ENCODE measurements at places on chromosomes 1 and 21.

GRCh38 chr1:229114315-229114714 lies 156.6 kb upstream of the RAB4A start:
- no peak for DNase-seq

GRCh38 chr1:68049941-68050878 lies at the start of gene DIRAS3:
TSS of gene DIRAS3 (minus strand) at chr1:68050627. CDS start at chr1:68047297, 3,330 bp downstream.
- no peak for DNase-seq

DNA sequence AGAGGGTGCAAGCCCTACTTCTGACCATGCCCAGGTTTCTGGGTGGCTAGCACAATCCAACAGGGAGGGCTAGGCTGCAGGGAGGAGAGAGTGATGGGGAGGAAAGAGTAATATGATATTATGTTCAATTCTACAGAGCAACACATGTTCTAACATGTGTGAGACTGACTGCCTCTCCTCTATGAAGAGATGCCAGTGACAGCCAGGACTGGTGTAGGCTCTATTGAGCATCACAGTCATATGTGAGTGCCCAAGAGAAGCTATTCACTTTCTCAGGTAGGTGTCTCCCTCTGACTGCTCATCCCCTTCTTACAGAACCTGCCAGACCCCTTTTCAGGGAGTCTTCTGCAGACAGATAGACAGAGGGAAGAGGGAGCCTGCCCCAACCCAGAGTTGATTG lies 446.1 kb downstream of the SIPA1L2 start:
- no peak for DNase-seq

GRCh38 chr1:223770621-223771315 lies 58.4 kb downstream of the CAPN2 start:
- no peak for DNase-seq

DNA sequence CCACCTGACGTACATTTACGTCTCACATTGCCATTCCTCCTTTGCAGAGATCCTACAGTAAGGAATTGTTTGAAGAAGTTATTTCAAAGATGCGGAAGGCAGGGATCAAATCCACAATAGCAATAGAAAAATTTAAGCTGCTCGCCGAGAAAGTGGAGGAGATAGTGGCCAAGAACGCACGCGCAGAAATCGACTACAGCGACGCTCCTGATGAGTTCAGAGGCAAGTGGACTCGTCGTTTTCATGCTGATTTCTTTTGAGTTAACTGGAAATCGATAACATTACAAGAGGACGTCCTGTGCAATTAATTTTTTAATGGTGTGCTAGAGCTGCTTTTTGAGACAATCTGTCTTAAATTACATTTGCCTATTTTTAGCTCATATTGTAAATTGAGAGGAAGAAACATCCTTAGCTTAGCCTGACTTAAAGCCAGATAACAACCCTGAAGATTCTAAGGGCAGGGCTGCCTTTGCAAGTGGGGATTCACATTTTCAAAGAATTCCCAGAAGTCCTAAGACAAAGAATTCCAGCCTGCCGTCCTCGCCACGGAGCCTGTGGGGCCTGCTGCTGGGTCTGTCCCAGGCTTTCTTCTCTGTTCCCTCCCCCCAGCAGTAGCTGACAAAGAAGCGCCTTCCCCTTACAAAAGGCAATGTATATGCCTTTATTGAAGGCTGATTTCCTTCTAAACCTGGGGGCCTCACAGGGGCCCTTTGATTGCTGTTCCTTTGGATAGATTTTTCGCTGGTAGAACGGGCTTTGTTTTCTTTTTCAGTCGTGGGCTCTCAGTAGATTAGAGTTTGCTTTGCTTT lies 31.6 kb upstream of the KIF1B start:
- no peak for DNase-seq

DNA sequence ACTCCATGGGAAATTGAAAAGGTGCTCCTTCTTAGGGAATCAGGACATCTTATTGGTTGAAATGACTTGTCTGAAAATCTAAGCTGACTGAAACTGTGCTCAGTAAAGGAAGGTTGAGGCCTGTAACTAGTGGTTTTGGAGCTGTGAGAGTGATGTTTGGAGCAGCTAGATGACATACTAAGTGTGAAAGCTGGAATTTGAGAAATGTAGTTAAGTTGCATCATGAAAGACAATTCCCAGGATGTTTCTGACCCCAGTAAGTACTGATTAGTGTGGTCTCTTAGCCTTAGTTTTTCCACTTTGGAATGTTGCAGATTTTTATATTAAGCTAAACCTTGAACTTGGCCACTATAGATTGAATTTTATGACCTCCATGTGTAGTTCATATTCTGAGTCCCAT lies 154.9 kb downstream of the PAPPA2 start:
- DNase-seq: no peak

- no peak for DNase-seq
Observed at GRCh38 chr1:160192234-160192633, 1.9 kb downstream of the CASQ1 start.

GRCh38 chr21:44892536-44893277 lies 19.2 kb upstream of the PTTG1IP start:
- no peak for DNase-seq

- no peak for DNase-seq
Observed at GRCh38 chr1:84146411-84147032, 2.5 kb downstream of the PRKACB start.

DNA sequence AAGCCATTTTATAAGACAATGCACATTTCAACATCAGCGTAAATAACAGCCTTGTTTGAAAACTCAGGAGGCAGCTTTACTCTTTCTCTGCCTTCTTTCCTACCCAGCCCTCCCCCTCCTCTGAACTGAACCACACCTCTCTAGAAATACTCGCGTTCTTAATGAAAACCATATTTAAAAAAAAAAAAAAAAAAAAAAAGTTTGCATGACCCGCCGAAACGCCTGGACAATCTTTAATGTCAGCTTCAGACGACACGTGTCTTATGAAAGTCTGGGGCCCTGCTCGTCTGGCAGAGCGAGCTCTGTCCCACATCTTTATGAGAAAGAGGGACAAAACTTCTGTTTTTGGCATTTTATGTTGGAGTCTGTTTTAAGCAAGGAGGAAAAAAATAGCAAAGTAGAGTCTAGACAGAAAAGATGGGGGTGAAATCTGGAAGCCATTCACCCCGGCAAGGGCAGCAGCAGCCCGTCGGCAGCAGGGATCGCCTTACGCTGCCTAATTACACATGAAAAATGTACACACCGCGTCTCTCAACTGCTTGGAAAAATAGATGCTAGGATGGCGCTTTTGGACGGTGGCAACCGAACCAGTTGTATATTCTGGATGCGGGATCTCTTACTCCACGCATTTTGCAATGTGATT lies 130.4 kb upstream of the ETS2 start:
- DNase-seq: no peak

- no peak for DNase-seq
Observed at GRCh38 chr1:60709426-60709825, 372.9 kb upstream of the NFIA start.

DNA sequence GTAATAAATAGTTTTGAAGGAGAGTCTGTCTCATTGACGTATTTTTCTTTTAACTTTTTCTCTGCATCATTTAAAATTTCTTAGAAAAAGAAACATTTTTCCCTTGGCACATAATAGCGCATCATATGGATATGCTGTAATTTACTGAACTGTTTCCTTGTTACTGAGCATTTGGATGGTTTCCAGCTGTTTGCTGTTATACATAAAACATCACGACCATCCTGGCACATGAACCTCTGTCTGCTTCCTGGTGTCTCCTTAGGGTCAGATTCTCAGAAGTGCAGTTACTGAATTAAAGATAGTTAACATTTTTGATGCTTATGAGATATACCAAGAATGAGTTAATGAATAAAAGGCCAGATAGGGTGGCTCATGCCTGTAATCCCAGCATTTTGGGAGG lies 67.2 kb downstream of the BACE2 start:
- no peak for DNase-seq

- DNase-seq: no peak
Observed at GRCh38 chr1:29785137-29785527, 548.8 kb downstream of the PTPRU start.

DNA sequence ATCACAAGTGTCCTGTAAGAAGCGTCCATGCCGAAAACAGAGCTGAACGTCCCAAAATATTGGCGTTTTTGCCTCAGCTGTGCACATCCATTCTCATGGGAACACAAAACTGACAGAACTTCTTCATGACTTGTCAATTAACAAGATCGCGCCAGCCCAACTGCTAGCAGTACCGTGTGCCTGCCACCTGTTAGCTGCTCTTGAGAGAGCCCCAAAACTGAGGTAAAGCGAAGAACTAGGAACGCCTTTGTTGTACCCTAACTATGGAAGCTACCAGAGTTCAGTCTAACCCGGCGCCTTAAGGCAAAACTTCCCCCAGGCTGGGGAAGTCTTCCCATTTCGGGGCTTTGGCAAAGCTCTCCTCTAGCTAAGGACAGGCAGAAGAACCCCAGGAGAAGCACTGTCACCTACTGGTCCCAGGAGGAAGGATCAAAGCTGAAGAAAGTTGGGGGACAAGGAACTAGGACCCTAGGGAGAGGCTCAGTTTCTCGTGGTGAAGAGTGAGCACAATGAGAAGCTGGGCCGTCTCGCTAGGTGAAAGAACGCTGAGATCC lies 719 bp downstream of the EYA3 start:
- no peak for DNase-seq

DNA sequence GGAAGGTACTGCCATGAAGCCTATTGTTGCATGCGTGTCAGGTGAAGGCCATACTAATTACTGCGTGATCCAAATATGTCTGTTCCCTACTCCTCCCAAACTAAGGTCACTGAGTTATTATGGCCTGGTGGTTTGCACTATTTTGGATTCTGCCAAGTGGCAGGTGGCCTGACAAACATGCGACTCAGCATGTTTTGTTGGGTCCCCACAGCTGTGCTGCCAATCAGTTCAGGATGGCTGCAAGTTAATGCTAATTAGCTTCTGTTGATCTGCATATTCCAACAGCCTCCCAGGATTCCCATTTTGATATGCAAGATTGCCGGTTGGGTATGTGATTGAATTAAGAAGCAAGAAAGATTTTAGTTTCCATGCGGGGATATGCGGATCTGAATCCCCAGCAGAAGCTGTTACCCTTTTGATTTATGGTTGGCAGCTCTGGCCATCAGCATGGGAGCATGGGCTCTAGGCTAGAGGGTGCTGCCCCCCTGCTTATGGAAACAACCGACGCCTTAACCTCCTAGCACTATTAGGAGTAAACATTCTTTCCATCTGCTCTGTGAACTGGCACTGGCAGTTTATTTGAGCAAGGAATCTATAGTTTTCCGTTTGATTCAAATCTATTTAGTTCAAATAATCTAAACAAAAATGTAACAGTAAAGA lies 429.8 kb upstream of the C1orf87 start:
- no peak for DNase-seq

GRCh38 chr1:50426108-50426700 lies 3.0 kb upstream of the DMRTA2 start:
- DNase-seq: no peak

- DNase-seq: no peak
Observed at GRCh38 chr1:222306512-222306911, 241.4 kb downstream of the HHIPL2 start.

GRCh38 chr1:43719063-43719462 lies 11.7 kb downstream of the ST3GAL3 start:
- DNase-seq: no peak

DNA sequence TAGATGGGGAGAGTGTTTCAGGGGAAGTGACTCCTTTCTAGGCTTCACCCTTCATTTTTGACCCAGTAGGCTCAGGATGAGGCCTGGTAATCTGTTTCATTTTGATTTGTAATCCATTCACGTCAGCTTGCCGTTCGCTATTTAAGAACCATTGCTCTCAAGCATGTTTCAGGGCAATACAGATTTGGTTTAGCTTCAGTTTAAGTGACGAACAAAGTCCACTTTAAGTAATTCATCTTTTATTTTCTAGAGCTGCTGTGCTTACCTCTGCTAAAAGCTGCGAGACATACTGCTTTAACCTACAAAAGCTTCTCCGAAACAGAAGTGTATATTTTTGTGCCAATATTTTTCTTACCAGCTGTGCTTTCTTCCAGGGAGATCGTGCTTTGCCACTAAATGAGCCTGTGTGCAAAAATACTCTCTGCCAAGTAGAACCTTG lies 8.9 kb upstream of the FMO3 start:
- no peak for DNase-seq

DNA sequence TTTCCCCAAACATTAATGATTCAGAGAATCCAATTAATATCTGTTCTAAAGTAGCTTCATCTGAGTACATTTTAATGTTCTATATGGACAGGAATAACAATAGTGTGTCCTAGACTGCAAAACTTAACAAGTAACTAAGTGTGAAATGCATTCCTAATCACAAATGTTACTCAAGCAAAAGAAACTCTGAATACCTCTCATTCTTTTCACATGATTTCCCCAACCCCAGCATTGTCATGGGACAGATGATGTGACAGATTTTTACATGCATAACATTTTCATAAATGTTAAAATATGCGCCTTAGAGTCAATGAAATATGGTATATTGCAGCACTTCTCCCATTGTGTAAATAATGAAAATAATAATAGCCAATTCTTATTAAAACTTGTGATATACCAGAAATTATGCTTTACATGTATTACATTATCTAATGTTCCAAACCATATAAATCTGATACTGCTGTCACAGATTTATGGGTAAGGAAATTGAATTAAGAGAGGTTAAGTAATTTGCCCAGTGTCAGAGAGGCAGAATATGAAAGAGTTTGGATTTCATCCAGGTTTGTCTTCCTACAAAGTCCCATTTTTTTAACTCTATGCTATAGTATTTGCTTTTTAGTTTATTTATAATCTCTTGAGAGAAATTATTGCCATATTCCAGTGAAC lies 269.4 kb downstream of the LRRC7 start:
- DNase-seq: no peak

GRCh38 chr1:223175032-223175431 lies 32.0 kb upstream of the TLR5 start:
- peak; percentile 6 for DNase-seq

GRCh38 chr1:151132335-151133017 lies 14.0 kb downstream of the SEMA6C start:
- DNase-seq: no peak

GRCh38 chr1:81549588-81550127 lies 251.1 kb upstream of the ADGRL2 start:
- DNase-seq: no peak

GRCh38 chr21:35909456-35910223 lies 150.7 kb downstream of the SETD4 start:
- DNase-seq: no peak

- no peak for DNase-seq
Observed at GRCh38 chr21:34176448-34176847, 103.1 kb downstream of the MRPS6 start.

DNA sequence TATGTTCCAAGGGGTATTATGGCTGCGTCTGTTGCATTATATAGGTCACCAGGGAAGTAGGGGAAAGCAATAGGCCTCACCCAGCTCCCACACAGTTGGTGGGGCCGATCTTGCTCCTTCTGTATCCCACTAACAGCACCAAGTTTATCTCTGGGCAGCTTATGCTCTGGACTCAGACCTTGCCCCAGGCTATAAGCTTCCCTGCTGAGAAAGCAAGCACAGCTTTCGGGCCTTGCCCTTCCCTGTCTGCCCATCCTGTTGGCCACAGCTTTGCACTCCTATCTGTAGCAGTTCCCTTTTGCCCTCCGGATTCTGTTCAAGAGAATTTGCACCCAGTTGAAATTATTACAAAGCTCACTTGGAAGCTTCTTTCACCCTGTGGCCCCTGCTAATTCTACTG lies 12.9 kb downstream of the KCNE1 start:
- DNase-seq: no peak

- DNase-seq: no peak
Observed at GRCh38 chr1:41698916-41699860, 214.7 kb upstream of the EDN2 start.

- DNase-seq: no peak
Observed at GRCh38 chr1:78005755-78006154, 1.0 kb downstream of the DNAJB4 start.

- no peak for DNase-seq
Observed at GRCh38 chr1:23177438-23178380, 9.1 kb upstream of the LUZP1 start.

- DNase-seq: no peak
Observed at GRCh38 chr1:22527555-22528296, 35.6 kb upstream of the EPHA8 start.

Data from NCI-H1417 treated with DMSO at 0.1 percent for 48 hours (cell line).